Stimulated activated CD4-positive, alpha-beta T cell treated with anti-CD3 and anti-CD28 coated beads, TNF-alpha, amount 100 ng/mL, for 48 hours (primary cell): ENCODE measurements at places on chromosomes 16 and 17.

DNA sequence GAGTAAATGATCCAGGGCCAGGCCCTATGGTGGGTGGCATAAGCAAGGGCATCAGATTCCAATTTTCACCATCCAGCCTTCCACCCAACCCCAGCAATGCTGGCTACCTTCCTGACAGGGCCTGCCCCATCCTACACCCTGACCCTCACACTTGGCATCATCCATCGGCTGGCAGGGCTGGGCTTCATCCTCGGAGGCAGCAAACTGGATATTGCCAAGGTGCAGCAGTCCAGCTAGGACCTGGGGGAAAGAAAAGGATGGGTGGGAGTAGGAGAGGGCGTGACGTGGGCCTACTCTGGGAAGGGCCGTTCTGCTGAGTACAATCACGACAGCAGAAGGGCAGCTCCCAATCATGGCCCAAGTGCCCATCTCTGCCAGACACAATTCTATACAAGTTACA lies 23.5 kb downstream of the MYO19 start:
- DNase-seq: no peak

GRCh38 chr17:64095144-64095882 lies 34.6 kb downstream of the ERN1 start:
- no peak for DNase-seq

DNA sequence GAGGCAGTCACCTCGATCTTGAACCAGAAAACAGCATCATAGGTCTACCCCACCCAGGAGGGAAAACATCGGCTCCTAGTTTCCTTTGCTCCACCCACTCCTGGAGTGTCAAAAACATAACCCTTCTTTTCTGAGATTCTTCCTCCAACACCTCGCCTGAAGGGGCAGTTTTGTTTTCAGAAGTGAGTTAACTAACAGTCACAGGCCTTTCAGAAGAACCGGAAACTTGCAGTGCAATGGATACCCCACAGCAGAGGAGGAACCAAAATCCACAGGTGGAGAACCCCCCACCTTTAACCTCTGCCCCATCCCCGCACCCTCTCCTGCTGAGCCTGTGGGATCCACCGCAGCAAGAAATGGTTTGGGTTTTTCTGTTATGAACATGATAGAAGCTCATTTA lies 7.8 kb upstream of the TEX2 start:
- DNase-seq: no peak

GRCh38 chr16:21703589-21704174 lies 39.9 kb downstream of the OTOA start:
- DNase-seq: no peak

- DNase-seq: no peak
Measured at GRCh38 chr17:6559753-6560215, 3.4 kb upstream of the PITPNM3 start.
